ENCODE measurements at places on chromosomes 5 and 9.

GRCh38 chr9:25677301-25678146, 720 bp downstream of the TUSC1 start:
- DNase-seq = peak; percentile 70

DNA sequence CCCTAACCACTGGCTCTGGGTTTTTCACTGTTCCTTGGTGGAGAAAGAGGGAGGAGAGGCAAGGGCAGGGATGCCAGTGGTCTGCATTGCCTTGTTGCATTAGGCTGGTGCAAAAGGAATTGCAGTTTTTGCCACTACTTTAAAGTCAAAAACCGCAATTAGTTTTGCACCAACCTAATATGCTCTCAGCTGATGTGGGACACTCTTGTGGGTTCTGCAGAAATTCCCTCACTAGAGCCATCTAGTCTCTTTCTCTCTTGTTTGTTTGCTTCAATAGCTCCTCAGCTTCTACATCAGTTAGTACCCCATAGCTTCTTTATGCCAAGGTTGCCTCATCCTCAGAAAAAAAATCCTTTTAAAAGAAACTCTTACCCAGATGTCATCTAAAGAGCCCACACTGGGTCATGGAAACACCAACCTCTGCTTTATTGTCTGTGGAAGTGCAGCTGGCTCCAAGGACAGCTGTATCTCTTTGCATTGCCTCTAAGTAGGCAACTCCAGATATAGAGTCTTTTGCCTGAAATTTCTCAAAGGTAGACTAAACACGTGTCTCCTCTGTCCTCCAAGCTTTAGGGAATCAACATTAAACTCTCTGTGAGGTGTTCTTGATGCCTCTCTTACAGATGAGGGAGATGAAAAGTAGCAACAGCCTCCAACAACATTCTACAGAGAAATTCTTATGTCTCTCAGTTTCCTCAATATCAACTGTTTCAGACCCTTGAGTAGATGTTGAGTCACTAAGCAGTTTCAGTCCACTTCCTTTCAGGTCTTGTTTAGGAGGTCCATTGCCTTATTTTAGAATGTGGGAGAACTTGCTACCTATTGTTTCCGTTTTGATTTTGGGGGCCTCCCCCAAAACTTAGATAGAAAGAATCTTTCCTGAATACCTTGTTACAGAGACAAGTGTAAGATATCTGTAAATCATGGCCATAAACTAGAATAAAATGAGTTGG, 84.9 kb upstream of the MEF2C start:
- no peak for DNase-seq

- DNase-seq = peak; percentile 12
Measured at GRCh38 chr5:39266442-39266841, 47.1 kb upstream of the FYB1 start.

DNA sequence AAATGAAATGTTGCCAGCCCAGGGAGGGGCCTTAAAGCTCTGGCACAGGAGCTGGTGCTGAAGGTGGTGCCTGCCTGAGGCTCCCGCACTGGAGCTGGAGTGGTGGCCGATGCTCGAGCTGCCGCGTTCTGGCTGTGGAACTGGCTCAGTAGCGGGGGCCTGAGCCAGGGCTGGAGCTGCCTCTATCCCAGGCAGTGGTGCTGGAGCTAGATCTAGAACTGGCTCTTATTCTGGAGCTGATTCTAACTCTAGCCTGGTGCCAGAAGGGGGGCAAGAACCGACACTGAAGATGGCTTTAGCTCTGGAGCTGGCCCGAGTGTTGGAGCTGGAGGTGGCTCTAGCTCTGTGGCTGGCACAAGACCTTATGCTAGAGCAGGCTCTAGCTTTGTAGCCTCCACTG, 19.2 kb downstream of the OBP2B start:
- DNase-seq = no peak

GRCh38 chr5:131965826-131966415, 20.5 kb upstream of the MEIKIN start:
- no peak for DNase-seq

- no peak for DNase-seq
Measured at GRCh38 chr5:149224282-149224681, 47.4 kb upstream of the AFAP1L1 start.

- peak; percentile 99 for DNase-seq
Measured at GRCh38 chr9:113578882-113579282, 115.4 kb downstream of the RGS3 start.

DNA sequence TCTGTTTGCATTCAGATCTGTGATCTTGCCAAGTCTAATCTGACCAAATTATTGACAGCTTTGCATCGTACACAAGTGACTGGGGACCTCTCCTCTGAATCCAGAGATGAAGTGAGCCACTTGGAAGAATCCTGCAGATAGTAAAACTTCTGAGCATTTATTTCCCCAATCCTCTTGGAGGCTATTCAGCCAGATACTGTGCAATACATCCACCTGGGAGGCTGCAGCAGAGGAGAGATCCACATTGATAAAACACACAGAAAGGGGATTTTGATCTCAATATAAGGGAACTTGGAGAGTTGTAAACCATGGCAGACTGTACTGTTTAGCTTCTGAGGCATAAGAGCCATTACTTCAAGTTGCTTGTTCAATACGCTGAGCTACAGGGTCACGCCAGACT, 654.6 kb downstream of the MTRR start:
- DNase-seq = no peak

DNA sequence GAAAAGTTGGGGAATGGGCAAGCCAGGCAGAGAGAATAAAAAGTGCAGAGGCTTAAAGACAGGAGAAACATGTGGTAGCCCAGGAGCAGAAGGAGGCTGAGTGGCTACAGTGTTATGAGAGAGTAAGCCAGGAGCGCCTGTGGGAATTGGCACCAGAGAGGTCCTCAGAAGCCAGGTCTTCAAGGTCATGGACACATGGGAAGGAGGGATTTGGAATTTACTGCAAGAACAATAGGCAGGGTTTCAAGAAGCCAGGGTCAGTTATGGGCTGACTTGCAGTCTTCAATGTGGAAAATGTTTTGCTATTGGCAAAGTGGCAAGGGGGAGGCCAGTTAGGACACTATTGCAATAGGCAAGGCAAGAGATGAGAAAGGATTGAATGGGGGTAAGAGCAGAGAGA, 29.3 kb downstream of the ERAP1 start:
- no peak for DNase-seq

DNA sequence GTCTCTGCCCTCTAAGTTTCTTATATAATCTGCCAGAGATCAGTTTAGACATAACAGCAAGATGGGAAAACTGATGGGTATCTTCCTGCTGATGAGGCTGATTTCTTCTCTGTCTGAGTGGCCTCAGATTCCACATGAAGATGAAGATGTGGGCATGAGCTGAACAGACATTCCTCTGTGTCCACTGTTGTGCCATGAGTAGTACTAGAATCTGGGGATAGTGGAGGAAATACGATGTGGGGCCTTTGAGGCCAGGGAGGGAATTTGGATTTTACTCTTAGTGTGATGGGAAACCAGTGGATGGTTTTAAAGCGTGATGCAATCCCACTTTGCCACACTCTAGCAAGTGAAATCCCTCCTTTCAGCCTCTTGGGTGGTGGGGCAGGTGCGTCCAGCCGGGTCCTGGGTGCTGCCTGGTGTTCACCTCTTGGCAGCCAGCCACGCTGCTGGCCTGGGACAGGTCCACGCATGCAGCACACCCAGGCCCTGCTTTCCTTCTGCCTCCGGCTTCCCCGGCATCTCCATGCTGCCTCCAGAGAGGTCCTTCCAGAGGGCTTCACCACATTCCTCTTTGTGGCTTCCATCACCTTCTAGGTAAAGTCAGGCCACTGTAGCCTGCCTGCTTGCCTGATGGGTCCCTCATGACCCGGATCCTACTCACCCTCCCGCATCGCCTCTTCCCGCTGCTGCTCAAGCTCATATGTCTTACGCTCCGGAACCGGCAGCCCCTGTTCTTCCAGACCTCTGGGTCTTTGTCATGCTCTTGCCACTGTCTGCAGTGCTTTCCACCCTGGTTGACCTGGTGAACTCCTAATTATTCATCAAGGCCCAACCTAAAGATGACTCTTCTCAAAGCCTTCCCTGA, 28.1 kb upstream of the SH3PXD2B start:
- DNase-seq = no peak

DNA sequence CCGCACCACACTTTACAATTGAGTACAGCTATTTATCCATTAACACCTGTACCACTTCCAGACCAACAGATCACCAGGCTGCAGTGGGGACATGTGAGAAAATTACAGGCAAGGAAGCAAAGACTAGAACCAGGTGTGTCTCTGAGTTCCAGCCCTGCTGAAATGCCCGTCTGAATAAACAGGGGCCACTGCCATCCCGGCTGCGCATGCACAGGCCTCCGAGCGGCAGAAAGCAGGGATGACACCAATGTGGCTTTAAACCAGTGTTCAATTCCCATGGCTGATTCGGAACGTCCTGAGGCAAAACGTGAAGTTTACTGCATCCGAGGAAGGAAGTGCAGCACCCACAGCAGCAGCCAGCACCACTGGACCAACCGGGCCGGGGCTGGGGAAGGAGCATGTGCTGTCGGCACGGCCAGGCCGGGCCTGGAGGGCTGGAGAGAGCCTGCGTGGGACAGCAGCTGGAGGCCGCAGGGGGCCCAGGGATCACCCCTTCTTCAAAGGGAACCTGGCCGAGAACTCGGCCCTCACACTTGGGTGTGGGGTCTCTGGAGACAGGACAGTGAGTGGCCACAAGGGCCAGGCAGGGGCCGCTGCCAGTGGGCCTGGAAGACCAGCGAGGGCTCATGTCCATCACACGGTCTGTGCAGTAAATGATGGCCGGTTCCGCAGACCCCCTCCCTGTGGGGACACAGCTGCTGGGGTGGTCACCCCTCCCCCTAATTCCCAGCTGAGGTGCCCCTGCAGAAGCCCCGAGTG, 33.0 kb upstream of the SLC12A7 start:
- DNase-seq = no peak

GRCh38 chr5:78467752-78468357, 107.4 kb downstream of the SCAMP1 start:
- peak; percentile 16 for DNase-seq

DNA sequence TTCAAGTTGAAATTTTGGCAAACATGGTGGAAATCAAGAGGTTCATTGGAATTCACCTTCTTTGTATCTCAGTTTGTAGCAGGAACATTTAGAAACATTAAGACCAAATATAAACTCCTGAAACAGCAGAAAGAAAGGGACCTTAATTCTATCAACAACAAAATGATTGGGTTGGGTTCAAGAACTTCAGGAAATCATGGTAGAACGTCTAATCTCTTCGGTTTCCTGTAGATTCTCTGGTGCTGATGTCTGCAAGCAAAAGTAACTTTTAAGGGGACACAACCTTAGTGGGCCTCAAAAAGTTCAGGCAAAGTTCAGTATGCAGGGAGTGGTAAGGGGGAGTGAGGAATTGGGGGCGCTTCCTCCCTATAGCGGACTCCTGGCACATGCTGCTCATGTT, 3.4 kb downstream of the IL33 start:
- DNase-seq = no peak

DNA sequence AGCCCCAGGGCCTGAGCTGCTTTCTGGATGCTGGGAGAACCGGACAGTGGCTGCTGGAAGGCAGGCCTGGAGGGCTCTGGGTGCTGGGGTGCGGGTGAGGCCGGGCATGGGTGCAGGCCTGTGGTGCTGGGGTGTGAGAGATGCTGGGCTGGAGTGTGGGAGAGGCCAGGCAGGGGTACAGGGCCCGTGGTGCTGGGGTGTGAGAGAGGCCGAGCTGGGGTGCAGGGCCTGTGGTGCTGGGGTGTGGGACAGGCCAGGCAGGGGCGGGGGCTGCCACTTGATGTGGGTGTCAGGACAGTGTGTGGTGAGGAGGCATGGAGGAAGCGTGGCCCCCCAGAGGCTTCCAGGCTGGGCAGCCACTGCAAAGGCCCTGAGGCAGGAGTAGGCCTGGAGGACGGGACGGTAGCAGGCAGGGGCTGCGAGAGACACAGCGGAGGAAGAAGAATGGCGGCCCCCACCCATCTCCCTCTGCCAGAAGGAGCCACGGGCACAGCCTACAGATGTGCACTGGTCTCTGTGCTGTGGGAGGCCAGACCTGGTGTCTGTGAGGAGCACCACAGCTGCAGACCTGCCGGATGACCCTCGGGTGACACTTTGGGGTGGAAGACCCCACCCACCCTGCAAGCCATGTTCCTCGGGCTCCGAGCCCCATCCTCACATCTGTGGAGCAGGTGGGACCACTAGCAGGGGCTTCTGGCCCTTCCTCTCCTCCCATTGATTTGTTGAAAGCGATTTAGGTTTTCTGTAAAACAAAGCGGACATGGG, 9.3 kb downstream of the NKD2 start:
- DNase-seq = no peak

DNA sequence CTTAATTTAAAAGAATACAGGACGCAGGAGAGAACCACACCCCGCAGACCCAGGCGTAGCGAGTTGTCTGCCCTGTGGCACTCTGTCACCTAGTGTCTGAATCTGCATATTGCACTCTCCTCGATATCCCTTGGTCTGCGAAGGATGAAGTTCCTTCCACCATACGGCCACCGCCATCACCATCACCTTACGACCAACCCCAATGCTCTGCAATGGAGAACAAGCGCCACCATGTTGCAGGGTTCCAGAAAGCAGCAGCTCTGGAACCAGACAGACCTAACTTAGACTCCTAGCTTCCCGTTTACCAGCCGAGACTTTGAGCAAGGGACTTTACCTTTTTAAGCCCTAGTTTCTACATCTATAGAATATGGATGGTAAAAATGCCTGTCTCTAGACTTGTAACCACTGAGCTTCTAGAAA, 77.4 kb upstream of the DMRT1 start:
- DNase-seq = peak; percentile 49

- no peak for DNase-seq
Measured at GRCh38 chr5:159211729-159212174, 2.4 kb upstream of the RNF145 start.

- no peak for DNase-seq
Measured at GRCh38 chr5:169663537-169663936, 26.5 kb downstream of the DOCK2 start.

- no peak for DNase-seq
Measured at GRCh38 chr9:90795871-90796317, 5.7 kb upstream of the SYK start.

- no peak for DNase-seq
Measured at GRCh38 chr5:154117050-154117449, 73.5 kb upstream of the GALNT10 start.

- DNase-seq = peak; percentile 86
Measured at GRCh38 chr9:130682421-130683121, 11.0 kb upstream of the EXOSC2 start.

DNA sequence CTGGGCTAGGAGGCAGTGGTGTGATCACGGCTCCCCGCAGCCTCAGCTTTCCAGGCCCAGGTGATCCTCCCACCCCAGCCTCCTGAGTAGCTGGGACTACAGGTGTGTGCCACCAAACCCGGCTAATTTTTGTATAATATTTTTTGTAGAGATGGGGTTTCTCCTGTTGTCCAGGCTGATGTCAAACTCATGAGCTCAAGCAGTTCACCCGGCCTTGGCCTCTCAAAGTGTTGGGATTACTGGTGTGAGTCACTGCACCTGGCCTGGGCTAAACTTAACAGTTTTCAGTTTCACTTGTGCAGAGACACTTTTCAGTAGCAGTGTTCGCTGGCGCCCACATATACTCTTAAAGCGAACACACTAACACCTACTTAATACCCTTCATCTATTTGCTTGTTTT, 205.6 kb upstream of the ZNF608 start:
- no peak for DNase-seq

All from hepatic stellate cell (primary cell).